ENCODE measurements at places on chromosomes 3 and 15.

DNA sequence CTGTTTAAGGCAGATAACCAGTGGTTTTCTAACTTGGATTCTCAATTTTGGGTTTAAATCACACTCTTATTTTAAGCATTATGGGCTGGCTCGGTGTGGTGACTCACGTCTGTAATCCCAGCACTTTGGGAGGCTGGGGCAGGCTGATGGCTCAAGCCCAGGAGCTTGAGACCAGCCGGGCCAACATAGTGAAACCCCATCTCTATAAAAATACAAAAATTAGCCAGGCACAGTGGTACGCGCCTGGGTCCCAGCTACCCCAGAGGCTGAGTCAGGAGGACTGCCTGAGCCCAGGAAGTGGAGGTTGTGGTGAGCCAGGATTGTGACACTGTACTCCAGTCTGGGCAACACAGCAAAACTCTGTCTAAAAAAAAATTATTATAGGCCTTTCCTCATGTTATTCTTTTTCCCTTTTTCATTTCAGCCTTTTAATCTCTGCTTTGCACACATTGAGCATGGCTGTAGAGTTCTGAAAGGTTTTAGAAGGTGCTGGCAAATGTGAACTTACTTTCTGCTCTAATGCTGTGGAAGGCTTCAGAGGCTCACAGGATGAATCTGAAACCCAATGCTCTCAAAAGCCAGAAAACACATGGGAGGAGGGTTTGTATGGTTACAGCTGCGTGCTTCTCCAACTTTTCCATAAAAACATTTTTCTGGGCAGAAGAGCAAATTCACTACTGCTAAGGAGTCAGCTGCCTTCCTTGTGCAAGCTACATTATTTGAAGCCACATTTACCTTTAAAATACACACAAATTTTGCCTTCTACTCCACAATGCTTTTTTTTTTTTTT is 32.5 kb downstream of the CHAC1 start:
- peak; percentile 49 for DNase-seq

DNA sequence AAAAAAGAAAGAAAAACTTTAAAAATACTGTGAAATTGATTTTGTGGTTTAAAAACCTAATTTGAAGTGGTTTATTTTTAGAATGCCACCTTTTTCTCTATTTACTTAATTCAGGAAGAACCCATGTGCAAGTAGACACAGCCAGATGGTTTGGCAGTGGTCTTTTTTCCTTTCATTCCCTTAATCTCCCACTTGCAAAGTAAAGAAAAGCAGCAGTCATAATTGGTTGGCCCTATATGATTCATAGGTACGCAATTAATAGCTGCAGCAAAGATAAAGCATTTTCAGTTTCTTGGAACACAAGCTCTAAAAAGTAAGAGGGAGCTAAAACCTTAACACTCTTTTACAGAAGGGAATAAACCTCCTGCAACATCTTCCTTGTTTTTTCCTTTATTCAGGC is 115.3 kb downstream of the MECOM start:
- no peak for DNase-seq

- DNase-seq: no peak
Measured at GRCh38 chr15:57321485-57321884, 54.8 kb upstream of the CGNL1 start.

DNA sequence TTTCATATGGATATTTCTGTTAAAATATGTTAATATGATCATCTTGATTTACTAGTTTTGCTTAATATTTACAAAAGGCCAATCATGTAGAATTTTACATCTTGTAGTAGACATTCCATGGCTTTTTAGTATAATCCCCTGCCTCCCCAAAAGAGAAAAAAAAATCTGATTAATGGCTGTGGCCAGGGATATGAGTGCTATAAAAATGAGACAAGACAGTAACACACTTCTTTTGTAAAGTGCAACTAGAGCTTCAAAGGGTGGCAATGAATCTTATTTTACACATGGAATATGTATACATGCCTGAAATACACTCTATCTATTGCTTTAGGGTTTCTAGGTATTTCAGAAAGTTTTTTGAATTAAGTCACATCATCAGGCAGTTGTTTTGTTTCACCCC is 112.2 kb upstream of the NANOGP8 start:
- DNase-seq: no peak

GRCh38 chr15:93302080-93302765 is 213.2 kb upstream of the RGMA start:
- DNase-seq: no peak

GRCh38 chr3:128075522-128076482 is 23.6 kb downstream of the SEC61A1 start:
- DNase-seq: peak; percentile 70

DNA sequence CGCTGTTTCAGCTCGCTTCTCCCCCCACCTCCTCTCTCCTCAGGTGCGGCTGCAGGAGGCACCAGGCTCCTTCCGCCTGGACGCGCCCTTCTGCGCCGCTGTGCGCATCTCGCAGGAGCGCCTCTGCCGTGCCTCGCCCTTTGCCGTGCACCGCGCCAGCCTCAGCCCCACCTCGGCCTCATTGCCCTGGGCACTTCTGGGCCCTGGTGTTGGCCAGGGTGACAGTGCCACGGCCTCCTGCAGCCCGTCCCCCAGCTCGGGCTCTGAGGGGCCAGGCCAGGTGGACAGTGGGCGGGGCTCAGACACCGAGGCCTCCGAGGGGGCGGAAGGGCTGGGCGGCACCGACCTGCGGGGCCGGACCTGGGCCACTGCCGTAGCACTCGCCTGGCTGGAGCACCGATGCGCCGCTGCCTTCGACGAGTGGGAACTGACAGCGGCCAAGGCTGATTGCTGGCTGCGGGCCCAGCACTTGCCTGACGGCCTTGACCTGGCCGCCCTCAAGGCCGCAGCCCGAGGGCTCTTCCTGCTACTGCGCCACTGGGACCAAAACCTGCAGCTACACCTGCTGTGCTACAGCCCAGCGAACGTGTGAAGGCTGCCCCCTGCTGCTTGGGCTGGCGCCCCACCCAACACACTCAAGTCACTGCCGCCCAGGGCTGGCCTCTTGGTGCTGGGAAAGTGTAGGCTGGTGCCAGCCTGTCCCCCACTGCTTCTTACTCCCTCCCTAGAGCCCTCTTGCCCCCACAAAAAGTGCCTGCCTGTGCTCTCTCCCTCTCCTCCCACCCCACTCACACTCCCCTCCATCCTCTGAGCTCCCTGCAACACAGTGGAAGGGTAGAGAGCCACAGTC is 7.1 kb downstream of the ALG3 start:
- peak; percentile 36 for DNase-seq

- DNase-seq: no peak
Measured at GRCh38 chr3:9087831-9088413, 124.7 kb upstream of the RAD18 start.

DNA sequence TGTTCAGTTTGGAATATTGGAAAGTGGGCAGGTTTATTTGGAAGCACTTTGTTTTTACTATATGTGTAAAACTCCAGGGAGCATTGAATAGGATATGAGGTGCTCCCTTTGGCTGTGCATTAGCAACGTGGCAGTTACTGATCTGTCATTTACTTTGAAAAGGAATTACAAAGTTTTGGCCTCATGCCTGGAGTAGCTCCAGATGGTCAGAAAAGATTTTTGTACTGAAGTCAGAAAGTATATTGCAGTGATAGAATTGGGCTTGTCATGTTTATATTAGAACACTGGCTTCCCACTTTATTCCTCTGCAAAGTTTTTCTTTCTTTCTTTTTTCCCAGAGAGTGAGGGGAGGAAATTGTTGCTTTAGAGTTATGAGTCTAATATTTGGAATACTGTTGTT is 26.1 kb downstream of the FNDC3B start:
- peak; percentile 51 for DNase-seq

- no peak for DNase-seq
Measured at GRCh38 chr3:185701611-185702261, 115.6 kb downstream of the SENP2 start.

DNA sequence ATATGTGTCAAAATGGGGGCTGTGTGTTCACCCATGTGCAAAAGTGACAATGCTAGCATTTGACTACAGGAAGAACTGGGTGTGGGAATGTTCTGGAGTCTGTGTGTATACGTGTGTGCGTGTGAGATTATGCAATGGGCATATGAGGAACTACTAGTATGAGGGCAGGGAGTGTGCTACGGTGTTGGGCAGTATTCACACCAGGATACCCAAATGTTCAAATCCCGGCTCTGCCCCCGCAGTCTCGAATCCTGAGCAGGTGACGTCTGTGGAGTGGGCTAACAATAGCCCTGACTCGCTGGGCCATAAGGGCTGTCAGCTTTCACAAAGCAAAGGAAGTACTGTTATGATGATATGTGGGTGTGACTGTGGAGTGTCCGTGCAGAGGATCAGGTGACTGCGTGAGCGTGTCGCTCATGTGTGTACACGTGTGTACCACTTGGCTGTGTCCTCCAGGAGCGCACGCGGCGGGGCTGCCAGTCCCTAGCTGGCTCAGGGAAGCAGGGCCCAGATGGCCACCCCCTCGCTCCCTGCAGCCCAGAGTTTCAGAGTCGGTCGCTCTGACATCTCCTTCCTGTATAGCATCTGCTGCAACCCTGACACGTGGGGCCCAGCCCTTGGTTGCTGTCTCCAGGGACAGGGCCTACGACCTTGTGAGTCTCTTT is 27.2 kb downstream of the IQSEC1 start:
- DNase-seq: no peak

DNA sequence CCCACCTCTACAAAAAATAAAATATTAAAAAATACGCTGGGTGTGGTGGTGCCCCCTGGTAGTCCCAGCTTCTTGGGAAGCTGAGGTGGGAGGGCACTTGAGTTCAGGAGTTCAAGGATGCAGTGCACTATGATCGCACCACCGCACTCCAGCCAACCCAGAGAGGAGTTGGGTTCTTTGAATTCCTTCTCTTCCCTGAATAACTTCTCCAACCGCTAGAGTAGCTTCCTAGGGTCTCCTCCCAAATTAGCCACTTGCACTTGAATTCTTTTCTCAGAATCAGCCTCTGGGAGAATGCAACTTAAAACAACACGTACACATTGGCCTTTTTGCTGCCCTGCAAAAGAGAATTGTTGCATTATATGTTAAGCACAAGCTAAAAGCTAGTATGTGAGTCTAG is 272.5 kb downstream of the ABHD5 start:
- DNase-seq: no peak

- no peak for DNase-seq
Measured at GRCh38 chr3:184227481-184227935, 1.9 kb upstream of the VWA5B2 start.

DNA sequence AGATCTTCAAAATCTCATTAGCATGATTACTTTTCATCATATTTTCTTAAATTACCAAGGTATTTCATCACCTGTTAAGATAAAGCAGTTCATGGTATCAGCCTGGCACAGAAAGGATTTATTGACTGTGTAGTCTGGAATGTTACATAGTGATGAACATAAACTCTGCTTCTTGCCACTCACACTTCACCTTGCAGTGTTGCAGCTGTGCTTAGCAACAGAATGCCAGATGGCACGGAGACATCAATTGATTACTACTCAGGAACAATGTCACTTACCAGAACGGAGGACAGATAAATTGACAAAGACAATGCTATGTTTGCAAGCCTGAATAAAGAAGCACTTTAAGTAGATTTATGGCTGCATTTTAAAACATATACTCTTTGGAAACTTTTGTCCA is 15.0 kb upstream of the BCHE start:
- peak; percentile 51 for DNase-seq

DNA sequence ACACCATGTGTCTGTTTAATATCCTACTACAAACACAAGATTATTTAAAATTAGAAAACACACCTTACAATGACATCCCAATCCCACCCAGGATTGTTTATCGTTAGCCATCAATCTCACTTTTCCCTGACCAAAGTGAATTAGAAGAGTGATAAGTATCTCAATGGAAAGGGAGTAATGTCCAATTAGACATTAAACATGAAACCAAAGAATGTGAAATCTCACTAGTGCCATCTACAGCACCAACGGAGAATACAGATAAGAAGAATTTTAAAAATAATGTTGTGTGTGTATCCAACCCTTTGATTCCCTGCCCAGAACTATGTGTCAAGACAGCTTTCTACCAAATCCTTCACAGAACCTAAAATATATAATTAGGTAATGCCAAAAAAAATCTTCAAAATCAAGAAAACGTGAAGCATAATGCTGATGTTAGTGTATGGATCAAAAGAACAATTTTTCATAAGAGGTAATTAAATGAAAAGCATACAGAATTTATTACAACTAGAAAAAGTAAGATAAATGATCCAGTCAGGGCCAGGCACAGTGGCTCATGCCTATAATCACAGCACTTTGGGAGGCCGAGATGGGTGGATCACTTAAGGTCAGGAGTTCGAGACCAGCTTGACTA is 64.2 kb downstream of the SCAPER start:
- peak; percentile 52 for DNase-seq

- no peak for DNase-seq
Measured at GRCh38 chr15:87712211-87712610, 544.3 kb downstream of the NTRK3 start.

GRCh38 chr15:60932051-60932915 is 296.8 kb downstream of the RORA start:
- DNase-seq: peak; percentile 93

All from amniotic epithelial cell (primary cell).